ENCODE measurements at places on chromosomes 16 and 17. TPM values are rescaled to one million over a fixed set of nuclear protein-coding genes. Genes with fewer than 3 reads are reported as not detected.

SETD6 gene
- 3.2 TPM for total RNA-seq

SKAP1 gene
- total RNA-seq: not detected

HS3ST3A1 gene
- 7.5 TPM for total RNA-seq

KRTAP4-1 gene
- not detected for total RNA-seq

CLDN9 gene
- not detected for total RNA-seq

DNA sequence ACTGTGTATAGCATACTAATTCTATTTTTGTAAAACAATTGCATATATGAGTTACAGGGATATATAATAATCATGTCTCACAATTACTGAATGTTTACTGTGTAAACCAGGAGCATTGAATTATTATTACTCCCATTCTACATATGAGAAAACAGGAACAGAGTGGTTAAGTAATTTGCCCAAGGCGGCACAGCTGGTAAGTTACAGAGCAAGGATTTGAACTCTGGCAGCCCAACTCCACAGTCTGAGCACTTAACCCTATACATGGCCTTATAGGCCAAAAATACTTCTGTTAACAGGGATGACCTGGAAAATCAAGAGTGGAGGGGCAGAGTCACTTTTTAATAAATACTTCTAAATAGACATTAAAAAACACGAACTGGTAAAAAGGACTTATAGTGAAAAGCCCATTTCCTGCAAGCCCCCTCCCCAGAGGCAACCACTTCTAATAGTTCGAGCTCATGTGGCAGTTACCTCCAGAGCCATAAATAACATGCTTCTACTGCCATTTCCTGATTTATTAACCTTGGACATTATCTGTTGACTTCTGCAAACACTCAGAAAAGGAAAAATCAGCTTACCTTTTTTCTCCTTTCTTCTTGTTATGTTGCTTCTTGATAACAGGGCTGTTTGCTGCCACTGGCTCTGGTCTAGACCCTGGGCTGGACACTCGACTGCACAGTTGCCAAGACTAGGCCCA lies 22.1 kb upstream of the ADGRG1 start:
- no peak for DNase-seq

GRCh38 chr17:5694551-5694950 lies 110.2 kb upstream of the NLRP1 start:
- no peak for DNase-seq

GRCh38 chr16:57422026-57422944 lies 17.7 kb downstream of the CCL17 start:
- peak; percentile 72 for DNase-seq

DNA sequence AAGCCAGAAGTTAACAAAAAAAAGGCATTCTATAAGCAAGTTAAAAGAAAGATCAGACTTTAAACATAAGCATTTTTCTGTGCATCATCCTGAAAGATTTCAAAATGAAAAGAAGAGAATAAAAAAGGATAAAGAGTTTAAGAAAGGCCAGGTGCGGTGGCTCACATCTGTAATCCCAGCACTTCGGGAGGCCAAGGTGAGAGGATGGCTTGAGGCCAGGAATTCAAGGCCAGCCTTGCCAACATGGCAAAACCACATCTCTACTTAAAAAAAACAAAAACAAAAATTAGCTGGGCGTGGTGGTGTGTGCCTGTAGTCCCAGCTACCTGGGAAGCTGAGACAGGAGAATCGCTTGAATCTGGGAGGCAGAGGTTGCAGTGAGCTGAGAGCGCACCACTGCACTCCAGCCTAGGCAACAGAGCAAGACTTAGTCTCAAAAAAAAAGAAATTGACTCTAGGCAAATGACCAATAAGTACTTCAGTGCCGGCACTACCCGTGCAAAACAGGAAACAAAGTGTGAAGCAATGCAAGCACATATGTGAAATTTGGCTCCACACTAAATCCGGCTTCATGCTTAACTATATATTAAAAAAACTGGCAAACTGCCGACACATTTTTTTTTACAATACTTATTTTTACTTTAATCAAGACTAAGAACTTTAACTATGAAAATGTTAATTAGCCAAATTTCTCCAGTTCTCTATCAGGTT lies 83.2 kb upstream of the C17orf78 start:
- no peak for DNase-seq

- no peak for DNase-seq
Measured at GRCh38 chr16:3490911-3491629, 4.2 kb downstream of the C16orf90 start.

GRCh38 chr16:15925631-15926030 lies 23.8 kb upstream of the ABCC1 start:
- no peak for DNase-seq

DNA sequence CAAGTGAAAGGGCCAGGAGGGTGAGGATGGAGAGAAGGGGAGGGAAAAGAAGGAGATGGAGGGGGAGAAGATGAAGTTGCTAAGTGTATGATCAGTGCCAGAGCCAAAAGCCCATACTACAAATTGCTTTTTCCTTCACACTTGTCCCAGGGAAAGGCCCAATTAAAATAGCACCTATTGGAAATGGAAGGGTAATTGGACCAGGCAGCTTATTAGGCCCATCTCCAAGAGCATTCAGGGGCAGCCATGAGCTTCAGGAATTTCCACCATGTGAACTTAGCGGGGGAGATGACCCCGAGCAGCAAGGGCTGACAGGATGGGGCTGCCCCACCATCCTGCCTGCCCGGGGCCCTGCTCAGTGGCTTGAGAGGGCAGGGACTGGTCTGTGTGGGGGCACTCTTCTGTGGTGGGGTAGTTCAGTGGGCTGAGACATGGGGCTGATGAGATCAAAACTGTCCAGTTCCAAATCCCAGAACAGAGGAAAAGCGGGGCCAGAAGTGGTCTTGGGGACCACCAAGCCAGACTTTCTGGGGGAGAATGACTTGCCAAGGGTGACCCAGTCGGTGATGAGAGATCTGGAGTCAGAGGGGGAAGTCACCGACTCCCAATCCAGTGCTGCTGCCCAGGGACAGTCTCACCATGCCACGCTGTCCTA lies 27.5 kb downstream of the GOSR2 start:
- DNase-seq: no peak

DNA sequence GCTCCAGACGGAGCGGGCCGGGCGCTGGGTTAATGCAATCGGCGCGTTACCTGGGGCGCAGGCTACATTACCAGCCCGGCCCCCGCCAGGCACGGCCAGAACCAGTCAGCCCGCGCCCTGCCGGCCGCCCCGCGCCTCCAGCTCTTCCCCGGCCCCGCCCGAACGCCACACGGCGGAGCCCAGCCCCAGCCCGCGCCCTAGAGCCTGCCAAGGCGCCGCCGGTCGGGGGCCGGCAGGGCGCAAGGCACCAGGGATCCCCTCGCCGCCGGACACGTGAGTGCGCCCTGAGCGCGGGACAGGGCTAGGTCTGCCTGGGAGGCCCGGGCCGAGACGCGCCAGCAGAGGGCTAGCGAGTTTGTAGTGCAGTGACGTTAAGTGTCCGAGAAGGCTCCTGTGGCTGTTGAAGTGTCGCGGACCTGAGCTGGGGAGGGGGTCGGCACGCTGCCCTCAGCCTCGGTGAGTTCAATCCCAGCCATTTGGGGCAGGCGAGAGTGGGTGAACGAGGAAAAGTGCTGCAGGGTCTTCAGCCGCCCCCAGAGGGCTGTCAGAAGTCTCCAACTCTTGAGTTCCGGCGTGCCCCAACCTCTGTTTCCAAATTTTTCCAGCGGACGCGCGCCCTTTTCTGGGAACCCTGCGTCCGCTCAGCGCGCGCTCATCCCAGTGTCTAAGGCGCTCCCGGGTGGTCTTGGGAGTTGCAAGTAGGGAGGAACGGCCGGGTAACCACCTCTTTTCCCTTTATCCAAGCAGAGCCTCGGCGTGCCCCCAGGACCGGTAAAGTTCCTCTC lies at the start of gene SLC6A2:
Gene SLC6A2 (plus strand): TSS at position 92 of the 785 bp plus-strand sequence. CDS start 707 bp downstream, outside the sequence.
- no peak for DNase-seq

GRCh38 chr16:16163571-16163970 lies 59.7 kb downstream of the ABCC6 start:
- no peak for DNase-seq

GRCh38 chr17:69501591-69502468 lies 87.3 kb downstream of the MAP2K6 start:
- peak; percentile 90 for DNase-seq

DNA sequence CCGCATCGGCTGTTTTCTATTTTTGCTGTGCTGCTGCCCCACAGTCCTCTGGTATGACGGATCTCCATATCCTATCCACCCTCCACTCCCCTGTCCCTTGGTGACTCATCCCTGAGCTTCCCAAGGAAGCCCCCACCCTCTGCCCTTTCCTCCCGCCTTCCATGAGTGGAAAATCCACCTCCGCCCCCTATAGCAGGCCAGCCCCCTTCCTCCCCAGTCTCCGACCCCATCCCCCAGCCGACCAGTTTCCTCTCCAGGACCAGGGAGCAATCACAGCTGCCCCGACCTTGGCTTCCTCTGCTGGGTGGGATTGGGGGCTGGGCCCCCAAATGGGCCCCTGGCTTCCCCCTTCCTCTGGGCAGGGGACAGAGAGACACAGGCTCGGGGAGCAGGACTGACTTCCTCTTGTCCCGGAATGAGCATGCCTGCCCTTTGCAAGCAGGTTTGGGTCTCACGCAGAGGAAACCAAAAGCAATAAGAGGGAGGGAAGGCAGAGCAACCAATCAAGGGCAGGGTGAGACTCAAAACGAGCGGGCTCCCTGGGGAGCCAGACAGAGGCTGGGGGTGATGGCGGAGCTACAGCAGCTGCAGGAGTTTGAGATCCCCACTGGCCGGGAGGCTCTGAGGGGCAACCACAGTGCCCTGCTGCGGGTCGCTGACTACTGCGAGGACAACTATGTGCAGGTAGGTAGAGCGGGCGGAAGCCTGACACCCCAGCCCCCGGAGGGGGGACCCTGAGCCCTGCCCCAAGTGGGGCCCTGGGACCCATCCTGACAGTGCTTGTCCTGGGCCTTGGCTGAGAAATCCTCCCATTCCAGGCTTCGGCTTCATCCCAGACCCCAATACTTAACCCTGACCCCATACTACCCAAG lies at the start of the genes ABI3 and GNGT2:
Gene ABI3 (plus strand): TSS at position 550 of the 872 bp plus-strand sequence. CDS start 18 bp downstream, at position 568.
Gene GNGT2 (minus strand): TSS at position 417 of the 872 bp plus-strand sequence. CDS start 3,152 bp downstream, outside the sequence.
- peak; percentile 55 for DNase-seq

DNA sequence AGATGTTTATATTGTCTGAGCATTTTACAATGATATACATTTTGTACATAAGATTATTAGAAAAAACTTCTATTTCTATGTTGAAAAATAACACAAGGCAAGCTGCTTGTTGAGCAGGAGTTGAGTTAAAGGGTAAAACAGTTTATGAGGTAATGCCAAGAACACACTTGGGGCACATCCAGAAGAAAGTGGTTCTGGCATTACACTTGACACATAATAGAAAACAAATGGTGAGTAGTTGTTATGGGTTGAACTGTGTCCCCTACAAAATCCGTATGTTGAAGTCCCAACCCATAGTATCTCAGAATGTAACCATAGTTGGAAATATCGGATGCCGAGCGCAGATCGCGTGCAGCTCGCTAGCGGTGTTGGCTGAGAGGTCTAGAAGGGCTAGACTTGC lies 354.3 kb upstream of the GOT2 start:
- DNase-seq: no peak

- DNase-seq: no peak
Measured at GRCh38 chr16:54443839-54444238, 157.3 kb upstream of the IRX3 start.

DNA sequence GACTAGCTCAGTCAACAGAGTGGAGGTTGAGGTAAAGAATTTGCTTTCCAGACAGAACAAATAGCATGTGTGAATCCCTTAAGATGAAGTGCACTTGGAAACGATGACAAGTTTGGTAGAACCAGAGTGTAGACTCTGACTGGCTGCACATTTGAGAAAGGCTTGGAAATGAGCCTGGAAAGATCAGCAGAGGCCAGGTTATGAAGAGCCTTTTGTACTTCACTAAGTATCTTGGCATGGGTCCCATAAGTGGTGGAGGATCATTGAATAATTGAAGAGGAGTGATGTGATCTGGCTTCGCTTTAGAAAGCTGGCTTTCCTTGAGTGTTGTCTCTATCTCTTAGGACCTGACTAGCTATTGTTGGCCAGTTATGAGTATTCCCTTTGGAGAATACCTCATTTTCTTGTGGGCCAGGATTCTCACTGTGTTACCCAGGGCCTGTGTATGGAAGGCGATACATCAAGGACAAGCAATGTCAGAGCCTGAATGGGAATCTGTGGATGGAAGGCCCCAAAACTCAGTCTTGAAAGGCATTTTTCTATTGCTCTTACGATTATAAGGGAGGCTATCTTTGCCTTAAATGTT lies 329.8 kb downstream of the UTP18 start:
- no peak for DNase-seq

DNA sequence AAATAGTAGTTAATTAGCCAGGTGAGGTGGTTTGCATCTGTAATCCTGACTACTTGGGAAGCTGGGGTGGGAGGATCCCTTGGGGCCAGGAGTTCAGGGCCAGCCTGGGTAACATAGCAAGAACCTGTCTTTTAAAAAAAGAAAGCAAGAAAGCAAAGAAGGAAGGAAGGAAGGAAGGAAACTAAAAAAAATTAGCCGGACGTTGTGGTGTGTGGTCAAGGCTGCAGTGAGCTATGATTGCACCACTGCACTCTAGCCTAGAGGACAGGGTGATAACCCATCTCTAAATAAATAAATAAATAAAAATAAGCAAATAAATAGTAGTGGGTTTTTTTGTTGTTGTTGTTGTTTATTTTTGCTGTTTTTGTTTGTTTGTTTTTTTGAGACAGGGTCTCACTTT lies 39.3 kb upstream of the MAP2K6 start:
- no peak for DNase-seq

DNA sequence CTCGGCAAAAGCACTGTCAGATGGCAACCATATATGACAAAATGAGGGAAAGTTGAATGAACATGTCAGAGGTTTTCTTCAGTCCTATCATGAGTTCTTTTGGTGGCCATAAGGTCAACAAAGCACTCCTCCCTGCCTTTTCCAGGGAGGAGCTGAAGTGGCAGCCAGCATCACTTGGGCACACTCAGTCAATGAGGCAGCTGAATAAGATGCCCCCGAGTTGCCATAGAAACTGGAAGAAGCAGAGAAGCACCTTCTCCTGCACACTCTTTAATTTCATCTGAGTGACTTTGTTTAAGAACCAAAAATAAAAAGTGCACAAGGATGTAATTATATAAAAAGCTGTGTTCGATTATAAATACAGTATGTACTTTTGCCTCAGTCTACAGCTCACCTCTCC lies 16.0 kb downstream of the KCNJ2 start:
- DNase-seq: no peak

DNA sequence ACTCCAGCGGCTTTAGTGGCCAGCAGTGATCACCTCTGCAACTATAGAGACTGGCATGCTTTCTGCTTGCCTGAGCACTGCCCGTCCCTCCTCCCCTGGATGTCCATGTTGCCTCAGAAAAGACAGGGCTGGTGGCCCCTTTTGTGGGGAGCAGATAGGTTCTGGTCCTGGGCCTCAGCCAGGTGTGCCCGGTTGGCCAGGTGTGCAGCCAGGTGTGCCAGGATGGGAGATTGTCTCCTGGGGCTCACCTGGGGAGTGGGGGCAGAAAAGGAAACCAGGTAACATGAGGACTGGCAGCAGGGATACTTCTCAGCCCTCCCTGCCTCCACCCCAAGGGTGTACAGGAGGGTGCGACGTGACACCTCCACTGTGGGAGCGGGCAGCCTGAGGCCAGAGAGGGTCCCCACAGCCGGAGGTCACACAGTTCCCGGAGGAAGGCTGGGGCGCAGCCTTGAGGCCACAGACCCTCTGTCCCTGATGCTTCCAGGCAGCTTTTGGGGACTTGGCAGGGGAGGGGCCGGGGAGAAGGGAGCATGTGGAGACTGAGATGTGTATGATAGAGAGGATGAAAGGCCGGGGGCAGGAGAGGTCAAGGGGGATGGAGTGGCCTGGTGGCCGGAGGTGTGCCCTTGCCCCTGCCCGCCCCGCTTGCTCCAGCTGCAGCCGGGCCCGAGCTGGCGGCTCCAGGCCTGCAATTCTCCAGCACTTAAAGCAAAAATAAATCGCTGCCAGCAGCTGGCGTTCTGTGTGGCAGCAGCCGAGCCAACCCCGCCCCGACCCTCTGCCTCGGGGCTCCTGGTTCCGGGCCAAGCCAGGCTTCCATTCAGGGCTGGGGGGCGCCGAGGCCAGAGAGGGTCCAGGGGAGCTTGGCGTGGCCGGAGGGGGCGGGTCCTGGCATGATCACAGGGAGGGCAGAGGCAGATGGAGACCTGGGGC lies 6.7 kb downstream of the KCNJ12 start:
- DNase-seq: no peak

All from IMR-90 (cell line).